ENCODE measurements at places on chromosomes 4 and X.

DNA sequence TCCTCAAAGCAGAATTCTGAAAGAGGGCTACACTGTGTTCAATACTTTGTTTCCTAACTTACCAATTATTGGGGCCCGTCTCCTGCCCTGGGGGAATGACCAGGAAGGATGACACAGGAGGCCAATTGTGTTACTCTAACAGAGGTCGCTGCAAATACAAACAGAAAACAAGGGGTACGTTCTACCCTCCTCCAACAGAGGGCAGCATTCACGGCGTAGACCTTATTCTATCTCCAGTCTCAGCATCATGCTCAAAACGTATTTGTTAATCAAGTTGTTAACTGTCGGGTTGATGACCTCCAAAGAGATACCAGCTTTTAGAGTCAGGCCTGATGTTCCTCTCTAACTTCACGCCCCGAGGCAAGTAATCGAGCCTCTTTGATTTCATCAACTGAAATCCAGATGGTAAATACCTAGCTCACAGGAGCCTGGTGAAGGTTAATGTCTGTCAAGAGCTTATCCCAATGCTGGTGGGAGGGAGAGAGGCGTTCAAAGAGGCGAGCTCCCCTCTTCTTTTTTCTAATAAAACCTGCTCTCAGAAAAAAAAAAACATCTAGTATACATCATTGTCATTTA is 181.0 kb upstream of the KCNIP4 start:
- peak; percentile 5 for DNase-seq

DNA sequence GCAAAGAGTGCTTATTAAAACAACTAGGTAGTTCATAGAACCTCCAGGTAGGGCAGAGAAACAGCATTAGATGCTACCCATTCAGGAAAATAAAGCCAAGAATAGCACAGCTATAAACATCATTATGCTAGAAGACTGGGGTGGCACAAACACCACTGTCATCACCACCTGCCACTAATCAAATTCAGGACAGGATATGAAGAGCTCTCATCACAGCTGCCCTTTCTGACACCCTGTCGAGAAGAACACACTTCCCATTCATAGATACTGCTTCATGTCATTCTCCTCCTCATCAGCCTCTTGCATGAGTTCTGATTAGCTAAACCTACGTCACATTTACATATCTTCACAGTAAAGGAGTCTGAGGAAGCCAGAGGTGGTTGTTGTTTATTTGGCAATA is 692.3 kb upstream of the HS3ST1 start:
- DNase-seq: no peak

DNA sequence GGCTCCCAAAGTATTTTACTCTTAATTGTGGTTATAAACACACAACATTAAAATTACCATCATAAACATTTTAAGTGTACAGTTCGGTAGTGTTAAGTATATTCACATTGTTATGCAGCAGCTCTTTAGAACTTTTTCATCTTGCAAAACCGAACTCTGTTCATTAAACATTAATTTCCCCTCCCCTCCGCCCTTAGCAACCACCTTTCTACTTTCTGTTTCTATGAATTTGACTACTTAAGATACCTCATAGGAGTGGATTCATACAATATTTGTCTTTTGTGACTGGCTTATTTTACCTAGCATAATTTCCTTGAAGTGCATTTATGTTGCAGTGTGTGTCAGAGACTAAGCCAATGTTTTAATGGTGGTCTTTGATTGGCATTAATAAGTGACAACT is 32.6 kb downstream of the IL13RA1 start:
- DNase-seq: no peak

DNA sequence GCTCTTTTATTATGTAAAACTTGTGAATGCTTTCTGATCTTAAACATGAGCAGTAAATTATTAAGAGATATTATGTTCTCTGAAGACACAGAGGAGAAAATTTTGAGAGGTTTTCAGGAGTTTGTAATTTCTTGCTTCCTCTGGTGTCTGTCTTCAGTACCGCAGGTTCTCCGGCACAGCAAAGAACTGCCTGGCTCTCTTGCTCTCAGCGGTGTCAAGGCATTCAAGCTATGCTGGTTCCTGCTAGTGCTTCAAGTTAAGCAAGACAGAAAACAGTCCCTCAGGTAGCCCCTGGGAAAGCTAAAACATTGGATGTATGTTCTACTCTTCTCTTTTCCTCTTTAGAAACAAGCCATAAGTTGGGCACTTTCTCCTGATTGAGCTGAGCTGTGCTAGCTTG is 120.2 kb upstream of the CENPE start:
- no peak for DNase-seq

DNA sequence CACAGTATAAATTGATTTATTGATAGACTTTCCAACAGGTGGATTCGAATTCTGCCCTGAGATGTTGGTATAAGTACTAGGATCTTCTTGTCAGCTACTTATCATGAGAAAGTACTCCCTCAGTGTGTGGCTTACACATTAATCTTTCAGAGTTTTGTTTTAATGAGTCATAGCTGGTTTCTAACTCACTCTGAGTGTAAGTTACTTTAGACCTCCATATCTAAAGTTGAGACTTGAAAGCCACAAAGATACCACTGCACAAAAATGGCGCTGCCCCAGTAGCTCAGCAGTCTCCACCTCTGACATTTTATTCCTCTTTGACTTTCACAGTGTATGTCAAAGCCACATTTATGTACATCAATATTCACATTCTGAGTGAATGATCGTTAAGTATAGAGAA is 318.5 kb downstream of the ARAP2 start:
- DNase-seq: no peak

DNA sequence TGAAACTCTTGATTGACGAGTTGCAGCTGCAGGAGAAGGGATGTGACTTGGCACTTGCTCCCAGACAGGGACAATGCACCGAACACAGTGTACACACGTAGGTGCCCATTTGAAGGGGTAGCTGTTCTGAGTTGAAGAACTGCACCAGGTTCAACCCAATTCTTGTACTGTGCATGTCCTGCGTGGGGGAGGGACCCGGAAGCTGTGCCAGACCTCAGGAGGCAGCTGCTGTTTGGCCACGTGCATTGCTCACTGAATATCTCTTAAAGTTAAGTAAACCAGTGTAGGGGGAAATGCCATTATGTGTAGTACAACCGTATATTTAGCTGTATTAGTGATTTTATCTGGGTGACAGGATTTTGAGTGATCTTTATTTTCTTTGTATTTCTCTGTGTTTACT is 12.0 kb upstream of the RBBP7 start:
- no peak for DNase-seq

DNA sequence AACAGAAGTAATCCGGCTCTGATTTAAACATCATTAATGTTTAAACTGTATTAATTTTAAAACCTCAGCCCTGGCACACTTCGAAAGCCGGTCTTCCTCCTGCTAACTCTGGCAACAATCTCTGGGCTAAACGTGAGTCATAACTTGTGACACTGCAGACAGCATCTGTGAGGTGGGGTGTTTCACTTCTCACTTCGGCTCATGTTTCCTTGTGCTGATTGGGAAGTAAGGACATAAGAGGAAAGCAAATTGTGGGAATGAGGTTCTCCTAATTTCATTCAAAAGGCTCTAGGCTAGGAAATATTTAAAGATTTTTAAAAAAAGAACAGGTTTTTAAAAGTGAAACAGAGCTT is 139.9 kb upstream of the USP9X start:
- DNase-seq: peak; percentile 41

DNA sequence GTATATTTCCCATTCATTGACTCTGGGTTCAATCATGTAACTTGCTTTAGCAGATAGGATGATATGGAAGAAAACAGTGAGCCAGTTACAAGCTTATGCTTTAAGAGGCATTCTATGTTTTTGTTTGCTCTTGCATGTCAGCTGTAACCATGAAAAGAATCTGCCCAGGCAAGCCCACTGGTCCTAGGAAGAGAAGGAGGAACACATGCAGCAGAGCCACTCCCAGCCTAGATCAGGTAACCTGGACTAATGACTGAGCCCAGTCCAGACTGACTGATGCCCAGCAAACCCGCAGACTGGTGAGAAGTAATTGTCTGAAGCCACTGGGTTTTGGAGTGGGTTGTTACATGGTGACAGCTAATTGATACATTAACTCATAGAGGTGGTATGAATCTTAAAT is 167.9 kb downstream of the COL4A6 start:
- no peak for DNase-seq

GRCh38 chr4:101256222-101256621 is 91.1 kb downstream of the PPP3CA start:
- DNase-seq: no peak

GRCh38 chrX:46327566-46328115 is 217.6 kb downstream of the ZNF674 start:
- DNase-seq: no peak

- no peak for DNase-seq
These were observed 39.9 kb upstream of the SPIN2A start for GRCh38 chrX:57177070-57177469.

DNA sequence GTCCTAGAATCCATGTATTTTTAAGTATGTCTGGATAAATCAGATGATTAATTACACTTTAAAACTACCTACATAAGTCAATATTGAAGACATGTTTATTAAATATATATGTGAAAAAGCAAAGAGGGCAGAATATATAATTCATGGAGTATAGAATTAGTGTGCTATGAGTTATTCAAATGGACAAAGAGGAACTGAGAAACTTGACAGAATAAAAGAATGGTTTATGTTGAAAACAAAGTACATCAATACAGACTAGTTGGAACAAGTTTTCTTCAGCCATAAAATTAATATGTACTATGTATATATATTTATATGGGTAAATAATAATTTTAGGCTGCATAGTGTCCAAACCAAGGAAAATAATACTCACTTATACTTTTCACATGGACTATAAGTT is 173.5 kb downstream of the NPFFR2 start:
- no peak for DNase-seq

DNA sequence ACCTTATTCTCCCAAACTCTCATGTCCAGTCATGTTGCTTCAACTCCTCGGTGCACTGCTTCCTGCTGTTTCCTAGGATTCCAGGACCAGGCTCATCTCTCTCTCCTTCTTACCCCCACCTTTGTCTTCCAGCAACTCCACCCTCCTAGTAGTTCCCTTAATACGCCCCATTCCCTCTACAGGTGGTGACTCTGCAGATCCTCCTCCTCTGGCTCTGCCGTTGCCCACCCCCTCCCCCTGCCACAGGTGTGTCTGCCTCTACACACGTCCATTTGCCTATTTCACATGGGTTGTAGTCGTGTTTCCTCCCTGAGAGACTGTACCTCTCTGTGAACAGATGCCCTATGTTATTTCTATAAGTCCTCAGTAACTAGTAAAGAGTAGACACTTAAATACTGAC is 32.4 kb downstream of the CDS1 start:
- no peak for DNase-seq

All from GM20000 (cell line).